ENCODE measurements at places on chromosomes 4 and X. TPM values are rescaled to one million over a fixed set of nuclear protein-coding genes. Genes with fewer than 3 reads are reported as not detected.

GRCh38 chr4:36427696-36428095 lies 146.3 kb downstream of the DTHD1 start:
- H3K4me1 ChIP-seq: no peaks in the 10 kb centered on the region
- H3K36me3 ChIP-seq: no peaks in the 10 kb centered on the region
- H3K27ac ChIP-seq: no peak overlapping the region
- DNase-seq: no peak

- H3K27me3 ChIP-seq: no peaks in the 10 kb centered on the region
- no peak overlapping the region for H3K4me3 ChIP-seq
- no peak for DNase-seq
- peaks cover 16% of the 10 kb centered on the region for H3K4me1 ChIP-seq
- peaks cover 24% of the 10 kb centered on the region for H3K36me3 ChIP-seq
- no peak overlapping the region for H3K27ac ChIP-seq
These were observed 43.0 kb downstream of the ADD1 start for GRCh38 chr4:2886622-2887021.

DNA sequence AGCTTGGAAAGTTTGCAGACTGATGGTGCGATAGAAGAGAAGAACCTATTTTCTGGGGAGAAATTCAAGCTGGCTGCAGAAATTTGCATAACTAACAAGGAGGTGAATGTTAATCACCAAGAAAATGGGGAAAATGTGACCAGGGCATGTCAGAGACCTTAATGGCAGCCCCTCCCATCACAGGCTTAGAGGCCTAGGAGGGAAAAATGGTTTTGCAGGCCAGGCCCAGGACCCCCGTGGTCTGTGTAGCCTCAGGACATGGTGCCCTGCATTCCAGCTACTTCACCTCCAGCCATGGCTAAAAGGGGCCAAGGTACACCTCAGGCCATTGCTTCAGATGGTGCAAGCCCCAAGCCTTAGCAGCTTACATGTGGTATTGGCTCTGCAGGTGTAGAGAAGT lies 207.1 kb upstream of the CXorf66 start:
- no peak for DNase-seq
- H3K27ac ChIP-seq: no peak overlapping the region
- H3K4me3 ChIP-seq: no peak overlapping the region
- H3K27me3 ChIP-seq: no peaks in the 10 kb centered on the region
- H3K4me1 ChIP-seq: no peaks in the 10 kb centered on the region

DNA sequence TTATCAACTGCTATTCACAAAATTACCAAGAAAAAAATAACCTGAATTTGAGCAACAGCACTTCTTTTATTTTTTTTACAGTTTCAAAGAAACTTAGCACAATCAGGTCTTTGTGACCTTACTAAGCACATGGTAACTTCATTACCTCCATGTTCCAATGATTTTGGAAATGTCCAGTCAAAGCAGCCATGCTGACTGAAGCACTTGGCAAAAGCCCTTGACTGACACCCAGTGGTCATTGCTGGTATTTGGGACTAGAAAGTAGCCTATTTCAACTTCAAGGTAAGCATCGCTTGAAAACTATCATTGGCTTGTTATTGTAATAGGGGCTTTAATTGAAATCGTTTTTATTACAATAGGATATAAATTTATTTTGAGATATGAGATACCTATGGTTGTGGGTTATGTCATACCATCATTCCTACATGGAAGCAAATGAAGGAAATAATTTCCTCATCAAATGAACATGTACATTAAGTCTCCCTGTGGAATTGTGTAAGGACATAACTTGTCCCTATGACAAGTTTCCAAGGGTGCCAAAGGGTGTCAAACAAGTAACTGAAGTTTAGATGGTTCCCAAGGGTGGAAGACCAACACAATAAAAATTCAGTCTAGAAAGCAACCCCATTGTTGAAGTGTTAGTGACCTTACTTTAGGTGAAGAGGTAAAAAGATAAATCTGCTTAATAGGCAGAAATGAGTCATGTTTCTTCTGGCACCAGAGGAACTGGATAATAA lies 15.2 kb upstream of the ANXA10 start:
- H3K36me3 ChIP-seq: no peaks in the 10 kb centered on the region
- no peaks in the 10 kb centered on the region for H3K4me1 ChIP-seq
- no peak overlapping the region for H3K4me3 ChIP-seq
- no peaks in the 10 kb centered on the region for H3K27me3 ChIP-seq

GRCh38 chr4:472881-473569 lies 25.9 kb downstream of the ZNF721 start:
- peak overlapping the region; percentile 76 for H3K4me3 ChIP-seq
- DNase-seq: no peak
- peak overlapping the region; percentile 93 for H3K27ac ChIP-seq
- H3K36me3 ChIP-seq: peaks cover 40% of the 10 kb centered on the region

DNA sequence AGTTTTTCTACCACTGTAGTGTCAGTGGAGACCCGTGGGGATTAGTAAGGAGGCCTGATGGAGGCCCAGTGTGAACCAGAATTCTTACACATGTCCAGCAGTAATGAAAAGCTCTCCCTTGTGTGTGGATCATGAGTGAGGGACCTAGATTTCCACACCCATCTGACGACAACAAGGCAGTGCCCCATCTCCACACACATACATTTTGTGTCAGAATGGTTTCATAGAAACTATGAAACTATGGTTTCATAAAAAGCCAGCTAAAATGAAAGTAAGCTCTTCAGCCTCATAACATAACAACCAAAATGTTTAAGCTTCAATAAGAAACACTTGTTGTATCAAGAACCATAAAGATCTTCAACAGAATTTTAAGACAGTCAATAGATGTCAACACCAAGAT lies 884.5 kb upstream of the ADGRL3 start:
- no peak overlapping the region for H3K4me3 ChIP-seq
- no peaks in the 10 kb centered on the region for H3K4me1 ChIP-seq
- no peaks in the 10 kb centered on the region for H3K27me3 ChIP-seq
- no peak overlapping the region for H3K27ac ChIP-seq
- no peaks in the 10 kb centered on the region for H3K36me3 ChIP-seq

GRCh38 chrX:87409113-87409841 lies 108.3 kb upstream of the KLHL4 start:
- no peak for DNase-seq
- H3K4me1 ChIP-seq: peaks cover 7% of the 10 kb centered on the region
- H3K27me3 ChIP-seq: no peaks in the 10 kb centered on the region
- peak overlapping the region; percentile 77 for H3K27ac ChIP-seq

GRCh38 chrX:24703185-24703494 lies 9.4 kb downstream of the POLA1 start:
- DNase-seq: no peak
- H3K4me3 ChIP-seq: no peak overlapping the region
- H3K4me1 ChIP-seq: no peaks in the 10 kb centered on the region
- H3K27me3 ChIP-seq: no peaks in the 10 kb centered on the region
- peaks cover 6% of the 10 kb centered on the region for H3K36me3 ChIP-seq
- H3K27ac ChIP-seq: no peak overlapping the region

GRCh38 chrX:49932791-49933190 lies 10.4 kb downstream of the CLCN5 start:
- no peak overlapping the region for H3K4me3 ChIP-seq
- H3K27me3 ChIP-seq: no peaks in the 10 kb centered on the region
- DNase-seq: no peak

DNA sequence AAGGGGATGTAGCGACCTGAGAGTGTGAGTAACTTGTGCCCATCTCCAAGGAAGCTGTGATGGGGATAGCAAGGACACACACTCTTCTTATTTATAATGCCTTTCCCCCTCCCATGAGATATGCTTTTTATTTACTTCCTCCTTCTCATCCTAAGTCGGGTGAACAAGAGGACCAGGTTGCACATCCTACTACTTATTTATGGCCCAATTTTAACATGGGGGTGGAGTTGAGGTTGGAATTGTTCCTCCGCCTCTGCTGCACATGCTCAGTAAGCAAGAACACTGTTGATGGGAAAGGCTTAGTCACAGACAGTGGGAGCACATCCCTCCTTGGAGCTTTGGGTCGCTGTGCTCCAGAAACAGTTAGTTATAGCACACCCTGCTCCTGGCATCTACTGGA lies 15.2 kb upstream of the TLR8 start:
- H3K27ac ChIP-seq: no peak overlapping the region
- no peak for DNase-seq
- H3K36me3 ChIP-seq: no peaks in the 10 kb centered on the region
- H3K4me1 ChIP-seq: no peaks in the 10 kb centered on the region

- no peaks in the 10 kb centered on the region for H3K27me3 ChIP-seq
- H3K4me1 ChIP-seq: no peaks in the 10 kb centered on the region
- no peak overlapping the region for H3K4me3 ChIP-seq
- DNase-seq: peak; percentile 66
These were observed 18.4 kb upstream of the CWH43 start for GRCh38 chr4:48967631-48968030.

- H3K27ac ChIP-seq: no peak overlapping the region
- H3K36me3 ChIP-seq: peaks cover 41% of the 10 kb centered on the region
- DNase-seq: no peak
- no peaks in the 10 kb centered on the region for H3K4me1 ChIP-seq
These were observed 55.2 kb downstream of the TAB3 start for GRCh38 chrX:30833896-30834295.

GRCh38 chr4:88841635-88842034 lies 144.0 kb upstream of the NAP1L5 start:
- H3K27ac ChIP-seq: no peak overlapping the region
- no peak overlapping the region for H3K4me3 ChIP-seq
- no peak for DNase-seq
- H3K4me1 ChIP-seq: peaks cover 9% of the 10 kb centered on the region
- no peaks in the 10 kb centered on the region for H3K36me3 ChIP-seq

DNA sequence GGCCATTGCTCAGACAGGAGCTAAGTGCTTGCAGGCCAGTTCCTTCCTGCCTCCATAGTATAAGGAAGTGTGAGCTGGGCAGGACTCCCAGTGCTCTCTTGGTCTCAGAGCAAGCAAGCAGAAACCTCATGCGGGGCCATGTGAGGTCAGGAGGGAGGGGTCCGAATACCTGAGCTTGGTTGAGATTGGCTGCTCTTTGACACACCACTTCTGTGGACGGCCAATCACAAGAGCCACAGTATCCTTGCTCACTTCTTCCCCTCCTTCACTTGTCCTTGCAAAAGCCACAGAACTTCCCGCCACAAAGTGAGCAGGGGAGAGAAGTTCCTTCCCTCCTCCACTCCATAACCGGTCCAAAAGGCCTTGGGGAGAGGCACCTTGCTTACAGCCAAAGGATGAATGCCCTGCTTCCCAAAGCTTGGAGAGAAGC lies 56.7 kb downstream of the PRPS1 start:
- no peaks in the 10 kb centered on the region for H3K27me3 ChIP-seq
- peaks cover 50% of the 10 kb centered on the region for H3K4me1 ChIP-seq
- peak overlapping the region; percentile 74 for H3K27ac ChIP-seq
- no peak overlapping the region for H3K4me3 ChIP-seq
- DNase-seq: peak; percentile 93
- H3K36me3 ChIP-seq: no peaks in the 10 kb centered on the region

GRCh38 chr4:143616771-143617170 lies 83.7 kb downstream of the FREM3 start:
- no peaks in the 10 kb centered on the region for H3K36me3 ChIP-seq
- no peaks in the 10 kb centered on the region for H3K27me3 ChIP-seq
- no peak for DNase-seq
- no peaks in the 10 kb centered on the region for H3K4me1 ChIP-seq

DNA sequence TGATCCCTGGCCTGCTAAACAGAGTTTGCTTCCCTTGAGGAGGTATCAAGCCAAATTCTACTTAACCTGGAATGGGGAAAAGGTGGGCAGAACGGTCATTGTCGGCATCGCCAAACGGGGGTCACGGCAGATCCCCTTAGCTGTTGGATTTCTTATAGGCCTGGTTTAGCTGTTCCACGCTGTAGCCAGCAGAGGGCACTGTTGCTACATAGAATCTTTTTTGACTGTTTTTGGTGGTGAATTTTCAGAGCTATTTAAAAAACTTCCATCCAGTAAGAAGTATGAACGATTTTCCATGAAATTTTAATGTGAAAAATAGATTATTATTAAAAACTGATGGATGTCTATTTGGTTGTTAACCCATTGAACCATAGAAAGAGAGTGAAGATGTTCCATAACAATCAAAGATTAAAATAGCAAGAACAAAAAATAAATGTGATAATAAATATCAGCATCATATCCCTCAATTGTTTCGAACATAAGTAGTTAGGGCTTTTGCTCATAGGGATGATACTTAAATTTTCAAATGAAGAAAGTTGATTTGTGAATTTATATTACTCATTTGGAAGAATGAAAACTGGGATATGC lies 56.6 kb downstream of the LINC00632 start:
- no peak for DNase-seq
- H3K4me3 ChIP-seq: no peak overlapping the region
- no peaks in the 10 kb centered on the region for H3K36me3 ChIP-seq
- H3K27me3 ChIP-seq: peaks cover 13% of the 10 kb centered on the region
- H3K27ac ChIP-seq: no peak overlapping the region

GRCh38 chr4:19577097-19577496 lies 674.6 kb upstream of the SLIT2 start:
- peaks cover 38% of the 10 kb centered on the region for H3K4me1 ChIP-seq
- no peak for DNase-seq
- no peaks in the 10 kb centered on the region for H3K36me3 ChIP-seq
- no peaks in the 10 kb centered on the region for H3K27me3 ChIP-seq

GRCh38 chr4:173124209-173124865 lies 44.3 kb upstream of the GALNT7 start:
- H3K4me3 ChIP-seq: no peak overlapping the region
- H3K4me1 ChIP-seq: no peaks in the 10 kb centered on the region
- H3K27me3 ChIP-seq: no peaks in the 10 kb centered on the region
- no peak for DNase-seq
- no peaks in the 10 kb centered on the region for H3K36me3 ChIP-seq
- H3K27ac ChIP-seq: no peak overlapping the region

DNA sequence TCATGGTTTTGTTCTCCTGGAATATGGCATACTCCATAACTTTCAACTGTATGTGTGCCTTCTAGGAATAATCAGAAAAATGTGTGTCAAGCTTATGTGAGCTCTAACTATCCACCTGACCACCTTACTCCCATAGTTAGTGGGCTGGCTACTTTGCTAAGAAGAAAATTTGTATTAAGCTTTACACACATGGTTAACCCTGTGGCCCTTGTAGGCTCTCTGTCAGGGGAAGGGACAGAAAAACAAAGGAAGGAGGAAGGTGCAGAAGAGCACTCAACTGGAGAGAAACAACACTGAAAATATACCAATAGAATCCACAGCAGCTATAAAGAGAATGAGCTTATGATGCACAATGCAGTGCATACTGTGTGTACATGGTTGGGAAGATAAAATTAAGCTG lies 84.6 kb downstream of the PPP3CA start:
- DNase-seq: no peak
- no peak overlapping the region for H3K27ac ChIP-seq
- no peak overlapping the region for H3K4me3 ChIP-seq
- no peaks in the 10 kb centered on the region for H3K27me3 ChIP-seq
- H3K4me1 ChIP-seq: peaks cover 4% of the 10 kb centered on the region

Gene EOLA2
- total RNA-seq: 15.4 TPM

Gene CPE
- total RNA-seq: 112 TPM

Gene TLR1
- total RNA-seq: 7.1 TPM

Gene IQCM
- total RNA-seq: not detected

Gene CHST7
- total RNA-seq: 20.6 TPM

Gene USP51
- total RNA-seq: 0.83 TPM

Gene TSPAN7
- total RNA-seq: 53.8 TPM

Gene CT45A5
- total RNA-seq: not detected

Gene SPIN2A
- total RNA-seq: not detected

Gene RTL3
- total RNA-seq: 1.7 TPM

Gene PAGE4
- total RNA-seq: not detected

Gene SOX3
- not detected for total RNA-seq

Gene PAGE2
- not detected for total RNA-seq

Gene MAGEB10
- not detected for total RNA-seq

Gene MMRN1
- total RNA-seq: 10.4 TPM

Data from esophagus muscularis mucosa (tissue), 4 donors.